ENCODE measurements at places on chromosomes 2 and 18.

GRCh38 chr2:71672826-71673795 lies 219.8 kb downstream of the DYSF start:
- DNase-seq, result no peak

DNA sequence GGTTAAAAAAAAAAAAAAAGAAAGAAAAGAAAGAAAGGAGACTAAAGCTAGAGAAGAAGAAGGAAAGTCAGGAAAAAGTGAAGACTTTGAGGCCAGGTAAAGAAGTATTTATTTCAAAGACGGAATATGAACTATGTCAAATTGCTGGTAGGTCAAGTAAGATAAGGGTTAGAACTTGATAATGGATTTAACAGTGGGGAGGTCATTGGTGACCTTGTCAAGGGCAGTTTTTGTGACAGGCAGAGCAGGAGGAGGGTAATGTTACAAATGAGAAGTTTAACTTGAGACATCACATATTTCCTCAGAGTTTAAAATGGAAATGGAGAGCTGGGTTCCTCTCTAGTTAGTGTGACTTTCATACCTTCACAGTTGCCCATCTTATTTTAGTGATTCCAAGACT lies 9.5 kb downstream of the WDR7 start:
- no peak for DNase-seq

- no peak for DNase-seq
Observed at GRCh38 chr2:55932843-55933242, 9.3 kb upstream of the EFEMP1 start.

GRCh38 chr2:10300997-10301940 lies 1.4 kb upstream of the HPCAL1 start:
- DNase-seq, result no peak

- DNase-seq, result no peak
Observed at GRCh38 chr2:133847591-133847990, 279.3 kb upstream of the NCKAP5 start.

DNA sequence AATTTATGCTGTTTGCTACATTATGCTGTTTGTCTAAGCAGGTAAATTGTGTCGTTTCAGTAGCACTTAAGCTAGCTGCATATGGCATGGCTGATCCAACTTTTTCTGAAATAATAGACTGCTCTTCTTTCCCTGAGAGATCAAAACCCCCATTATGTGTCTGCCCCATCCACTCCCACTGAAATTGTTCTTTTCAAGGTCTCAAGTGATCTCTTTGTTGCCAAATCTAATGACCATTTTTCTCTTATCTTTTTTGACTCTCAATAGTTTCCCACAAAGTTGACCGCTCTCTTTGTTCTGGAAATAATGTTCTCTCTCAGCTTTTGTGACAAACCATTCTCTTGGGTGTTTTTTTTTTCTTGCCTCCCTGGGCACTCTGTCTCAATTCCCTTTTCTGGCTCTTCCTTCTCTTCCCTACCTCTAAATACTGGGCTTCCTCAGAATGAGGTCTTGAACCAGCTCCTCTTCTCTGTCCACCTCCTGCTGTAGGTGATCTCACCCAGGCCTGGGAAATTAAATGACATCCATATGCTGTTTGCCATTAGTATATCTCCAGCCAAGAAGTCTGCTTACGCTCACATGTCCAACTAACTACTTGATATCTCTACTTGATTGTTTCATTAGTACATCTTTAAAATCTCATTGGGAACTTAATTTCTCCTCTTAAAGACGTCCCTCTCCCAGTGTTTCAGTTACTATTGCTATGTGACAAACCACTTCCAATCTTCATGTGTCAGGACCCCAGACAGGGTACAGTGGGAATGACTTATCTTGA lies 107.3 kb upstream of the TLK1 start:
- no peak for DNase-seq

DNA sequence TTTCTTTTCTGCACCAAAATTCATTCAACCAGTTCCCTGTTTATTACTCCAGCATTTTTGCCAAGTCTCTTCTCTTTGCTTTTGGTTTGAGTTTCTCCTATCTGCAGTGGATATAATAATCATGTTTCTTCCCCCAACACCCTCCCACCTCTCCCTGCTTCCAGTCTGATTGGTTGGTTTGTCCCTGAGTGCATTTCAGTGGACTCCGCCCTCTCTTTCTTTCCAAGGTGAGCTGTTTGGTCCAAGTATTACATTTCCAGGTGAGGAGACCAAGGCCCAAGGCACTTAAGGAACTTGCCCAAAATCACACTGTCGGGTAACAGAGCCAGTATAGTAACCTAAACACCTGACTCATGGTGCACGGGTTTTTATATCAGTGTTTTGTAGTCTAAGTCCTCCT lies 17.7 kb downstream of the MRO start:
- DNase-seq, result no peak

GRCh38 chr2:8526403-8526696 lies 155.5 kb upstream of the ID2 start:
- DNase-seq, result no peak

- DNase-seq, result no peak
Observed at GRCh38 chr2:202335791-202336467, 40.2 kb upstream of the BMPR2 start.

GRCh38 chr2:35081001-35081621 lies 1274.5 kb upstream of the CRIM1 start:
- DNase-seq, result peak; percentile 17

DNA sequence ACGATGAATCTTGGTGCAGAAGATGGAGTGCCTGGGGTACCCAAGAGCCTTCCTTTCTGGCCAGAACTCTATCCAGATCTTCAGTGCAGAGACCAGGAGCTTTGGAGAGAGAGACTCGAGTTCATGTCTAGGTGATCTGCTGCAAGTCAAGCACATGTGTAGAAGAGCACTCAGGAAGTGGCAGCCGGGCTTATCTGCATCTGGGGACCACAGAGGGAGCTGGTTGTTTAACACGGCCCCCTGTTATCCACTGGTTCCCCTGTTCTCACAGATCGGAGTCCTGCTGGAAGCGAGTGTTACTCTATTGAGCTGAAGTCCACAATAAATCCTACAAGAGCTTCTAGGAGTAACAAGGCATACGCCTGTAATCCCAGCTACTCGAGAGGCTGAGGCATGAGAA lies 128.3 kb downstream of the ACOXL start:
- DNase-seq, result no peak

DNA sequence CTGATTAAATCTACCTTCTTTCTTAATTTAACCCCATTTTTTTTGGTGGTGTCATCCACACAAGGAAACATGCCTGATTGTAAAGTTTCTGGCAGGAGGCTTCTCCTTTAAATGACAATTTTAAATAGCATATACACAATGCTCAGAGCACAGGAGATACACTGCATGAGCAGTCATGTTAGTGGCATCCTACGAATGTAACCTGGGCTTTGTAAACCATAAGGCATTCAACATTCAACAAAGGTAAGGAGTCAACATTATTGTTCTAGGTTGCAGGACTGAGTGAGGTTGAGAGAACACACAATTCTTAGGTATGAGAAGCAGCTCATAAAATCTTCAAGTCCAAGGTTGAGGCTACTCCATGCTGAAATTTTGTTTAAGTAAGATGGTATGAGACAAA lies 266.6 kb upstream of the SIX2 start:
- DNase-seq, result no peak

- no peak for DNase-seq
Observed at GRCh38 chr2:120893811-120894584, 158.3 kb downstream of the GLI2 start.

DNA sequence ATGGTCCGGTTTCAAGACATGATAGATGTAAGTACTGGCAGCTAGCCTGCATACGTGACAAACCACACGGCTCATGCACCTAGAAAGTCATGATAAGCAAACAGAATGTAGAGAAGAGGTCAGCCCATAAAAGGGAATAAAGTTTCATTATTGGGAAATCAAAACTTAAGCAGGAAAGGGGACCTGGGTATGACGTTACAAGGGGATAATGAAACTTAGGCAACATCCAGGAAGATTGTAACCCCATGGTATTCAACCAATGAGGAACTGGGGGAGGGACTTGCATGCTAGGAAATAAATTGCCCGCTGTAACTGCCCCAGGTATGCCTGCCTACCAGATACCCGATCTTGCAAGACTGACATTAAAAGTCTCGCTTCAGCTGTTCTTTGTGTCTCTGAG lies 1679.0 kb downstream of the SUCLG1 start:
- no peak for DNase-seq

- no peak for DNase-seq
Observed at GRCh38 chr2:220670511-220670910, 901.6 kb downstream of the EPHA4 start.

All from fibroblast of skin of left quadriceps (primary cell).